Bronchial smooth muscle cell (primary cell): ENCODE measurements at places on chromosomes 4 and X. TPM values are rescaled to one million over a fixed set of nuclear protein-coding genes. Genes with fewer than 3 reads are reported as not detected.

F8A3 gene
- 0.26 and 0.79 TPM in 2 replicates for total RNA-seq

PIN4 gene
- 14.5 and 17.1 TPM in 2 replicates for total RNA-seq

FGFBP2 gene
- not detected in 2 replicates for total RNA-seq

EXOC1L gene
- 0.09 TPM in 1 of 2 replicates, not detected in the other for total RNA-seq

DGKK gene
- not detected in 2 replicates for total RNA-seq

SPANXD gene
- not detected in 2 replicates for total RNA-seq

PQBP1 gene
- total RNA-seq = 94.7 and 116 TPM in 2 replicates

TBX22 gene
- not detected in 2 replicates for total RNA-seq

SPIN2A gene
- 2.4 TPM in 2 replicates for total RNA-seq

F8 gene
- total RNA-seq = 4.0 and 7.6 TPM in 2 replicates

GAGE12F gene
- total RNA-seq = not detected in 2 replicates

MCF2 gene
- total RNA-seq = 0.17 and 0.47 TPM in 2 replicates

MAGEA4 gene
- total RNA-seq = not detected in 2 replicates

PDE5A gene
- 314 and 398 TPM in 2 replicates for total RNA-seq

USP17L27 gene
- not detected in 2 replicates for total RNA-seq
